ENCODE measurements at places on chromosomes 2 and 18.

DNA sequence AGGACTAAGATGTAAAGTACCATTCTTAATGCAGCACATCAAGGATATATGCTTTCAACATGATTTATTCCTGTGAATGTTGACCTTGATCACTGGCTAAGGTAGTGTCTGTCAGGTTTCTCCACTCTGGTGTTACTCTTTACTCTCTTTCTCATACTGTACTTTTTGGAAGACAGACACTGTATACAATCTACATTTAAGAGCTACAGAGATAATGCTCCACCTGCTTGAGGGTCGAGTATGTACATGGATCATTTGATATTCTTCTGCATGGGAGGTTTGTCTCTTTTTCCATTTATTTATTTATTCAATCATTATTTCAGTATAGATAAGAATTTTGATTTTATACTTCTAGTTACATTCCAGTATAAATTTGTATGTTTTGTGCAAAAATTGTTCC is 199.5 kb upstream of the RGPD4 start:
- DNase-seq = no peak

DNA sequence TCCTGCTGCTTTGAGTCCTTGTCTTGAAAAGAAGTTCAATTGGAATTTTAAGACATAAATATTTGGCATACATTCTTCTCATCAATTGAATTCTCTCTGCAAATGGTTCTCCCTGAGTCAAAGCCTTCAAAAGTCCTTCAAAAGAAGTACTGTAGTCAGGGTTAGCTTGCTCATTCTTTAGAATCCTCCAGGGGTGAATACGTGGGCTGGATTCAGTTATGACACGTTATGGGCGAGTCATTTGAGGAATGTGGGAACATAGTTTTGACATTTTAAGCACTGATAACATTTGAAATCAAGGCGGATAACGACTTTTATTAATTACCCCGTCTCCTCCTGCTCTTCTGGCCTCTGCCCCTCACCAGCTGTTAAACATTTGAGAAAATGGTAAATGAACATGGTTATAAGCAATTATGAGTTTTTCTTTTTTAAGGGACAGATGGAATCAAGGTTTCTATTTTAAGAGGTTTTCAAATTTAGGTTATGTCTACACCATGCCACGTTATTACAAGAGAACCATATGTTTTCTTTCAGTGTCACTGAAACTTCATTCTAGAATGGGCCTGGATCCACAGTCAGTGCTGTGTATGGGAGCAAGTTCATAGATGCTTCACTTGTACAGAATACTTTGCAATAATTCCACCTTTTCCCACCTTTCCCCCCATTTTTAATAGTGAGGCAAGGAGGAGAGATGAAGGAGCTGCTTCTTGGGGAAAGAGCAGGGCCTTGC is 273.1 kb downstream of the TSN start:
- no peak for DNase-seq

- no peak for DNase-seq
Measured at GRCh38 chr2:197947219-197947757, 142.9 kb downstream of the PLCL1 start.

- DNase-seq = no peak
Measured at GRCh38 chr2:149446748-149447147, 116.4 kb downstream of the LYPD6 start.

GRCh38 chr2:239168575-239168974 is 232.2 kb downstream of the HDAC4 start:
- no peak for DNase-seq

DNA sequence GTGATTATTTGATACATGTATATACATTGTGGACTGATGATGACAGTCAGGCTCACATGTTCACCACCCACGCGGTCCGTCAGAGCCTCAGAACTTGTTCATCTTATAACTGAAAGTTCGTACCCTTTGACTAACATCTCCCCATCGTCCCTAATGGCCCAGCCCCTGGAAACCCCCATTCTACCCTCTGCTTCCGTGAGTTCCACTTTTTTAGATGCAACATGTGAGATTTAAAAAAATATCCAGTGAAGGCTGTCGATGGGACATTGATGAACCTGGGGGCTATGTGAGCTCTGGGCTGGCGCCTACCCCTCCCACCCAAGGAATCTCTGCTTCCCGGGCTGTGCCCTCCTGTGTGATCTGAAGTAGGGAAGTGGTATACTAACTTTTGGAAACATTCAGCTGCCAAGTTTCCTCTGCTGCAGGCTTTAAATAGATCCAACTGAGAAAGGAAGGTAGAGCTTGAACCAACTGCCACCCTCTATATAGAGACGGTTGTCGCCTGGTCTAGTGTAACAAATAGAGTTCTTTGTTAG is 163.8 kb downstream of the FAM210A start:
- no peak for DNase-seq

DNA sequence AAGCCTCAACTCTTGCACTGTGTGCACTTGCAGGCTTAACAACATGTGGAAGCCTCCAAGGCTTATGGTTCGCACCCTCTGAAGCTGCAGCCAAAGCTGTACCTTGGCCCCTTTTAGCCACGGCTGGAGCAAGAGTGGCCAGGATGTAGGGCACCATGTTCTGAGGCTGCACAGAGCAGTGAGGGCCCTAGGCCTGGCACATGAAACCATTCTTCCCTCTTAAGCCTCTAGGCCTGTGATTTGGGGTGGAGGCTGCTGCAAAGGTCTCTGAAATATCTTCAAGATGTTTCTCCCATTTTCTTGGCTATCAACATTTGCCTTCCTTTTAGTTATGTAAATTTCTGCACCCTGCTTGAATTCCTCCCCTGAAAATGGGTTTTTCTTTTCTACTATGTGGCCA is 161.9 kb upstream of the SPATS2L start:
- no peak for DNase-seq

DNA sequence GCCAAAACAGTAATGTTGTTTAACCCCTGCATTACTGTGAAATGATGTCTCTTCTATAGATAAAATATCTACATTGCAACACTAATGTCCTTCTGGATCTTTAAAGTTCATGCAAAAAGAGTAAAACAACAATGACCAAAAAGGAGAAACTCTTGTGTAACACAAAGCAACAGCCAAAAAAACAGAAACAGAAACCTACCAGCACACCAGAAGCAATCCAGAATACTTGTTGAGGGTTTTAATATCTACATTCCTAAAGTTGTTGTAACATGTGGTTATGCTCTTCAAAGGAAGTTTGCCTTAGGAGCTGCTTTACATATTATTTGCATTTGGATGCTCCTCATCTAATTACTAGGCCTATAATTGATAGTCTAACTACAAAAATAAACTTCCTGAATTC is 157.2 kb downstream of the BABAM2 start:
- DNase-seq = no peak

Data from NCI-H1105 (cell line).